Astrocyte of the spinal cord (primary cell): ENCODE measurements at places on chromosomes 5 and 9.

- no peak for DNase-seq
Measured at GRCh38 chr5:59123595-59124561, 541.0 kb downstream of the RAB3C start.

- no peak for DNase-seq
Measured at GRCh38 chr9:72247549-72247948, 98.3 kb downstream of the GDA start.

DNA sequence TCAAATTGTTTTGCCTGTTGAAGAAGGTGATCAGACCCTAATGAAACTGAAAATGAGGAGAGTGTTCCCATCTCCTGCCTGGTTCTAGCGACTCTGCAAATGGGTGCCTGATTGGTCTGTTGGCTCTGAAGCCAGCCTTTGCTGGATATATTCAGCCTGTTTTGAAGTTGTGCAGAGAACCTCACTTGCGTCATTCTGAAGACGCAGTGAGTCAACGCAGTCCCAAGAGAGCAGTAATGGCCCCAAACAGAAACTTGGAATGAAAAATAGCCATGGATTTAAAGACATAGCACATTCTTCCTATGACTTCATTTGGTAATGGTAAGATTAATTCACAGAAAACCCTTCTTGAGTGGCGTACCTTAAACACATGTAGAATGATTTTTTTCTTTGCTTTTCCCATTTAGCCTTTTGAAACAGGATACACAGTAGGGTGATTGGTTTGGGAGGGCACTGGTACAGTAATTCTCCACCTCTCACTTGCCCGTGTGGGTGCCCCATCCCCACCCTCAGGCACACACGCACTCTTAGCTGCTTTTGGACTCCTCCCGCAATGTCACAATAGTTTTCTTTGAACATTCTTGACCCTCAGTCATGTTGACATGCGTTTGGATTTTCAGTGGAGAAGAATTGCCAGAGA, 54.1 kb upstream of the ABL1 start:
- DNase-seq, result peak; percentile 96

DNA sequence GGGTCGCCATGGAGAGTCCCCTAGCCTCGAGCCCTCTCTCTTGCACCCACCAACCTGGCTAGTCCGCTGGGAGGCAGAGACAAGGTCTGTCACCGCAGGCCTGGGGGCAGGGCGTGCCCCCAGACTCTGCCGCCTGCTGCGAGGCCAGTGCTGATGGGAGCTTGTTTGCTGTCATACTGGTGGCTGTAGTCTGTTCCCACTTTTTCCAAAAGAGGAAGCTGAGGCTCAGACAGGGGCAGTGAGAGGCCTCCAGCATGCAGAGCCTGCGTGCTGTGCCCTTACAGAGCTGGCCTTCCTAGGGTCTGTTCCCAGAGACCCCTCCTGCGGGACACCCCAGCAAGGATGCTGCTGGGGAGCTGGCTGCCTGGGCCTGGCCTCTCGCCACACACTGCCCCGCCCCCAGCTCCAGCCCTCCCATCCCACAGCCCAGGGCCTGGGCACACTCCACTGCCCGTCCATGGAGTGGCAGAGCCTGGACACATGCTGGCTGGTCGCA, 21.0 kb upstream of the SUSD3 start:
- no peak for DNase-seq

GRCh38 chr9:17082343-17083064, 52.3 kb upstream of the CNTLN start:
- DNase-seq, result peak; percentile 62

- DNase-seq, result no peak
Measured at GRCh38 chr5:1139331-1140170, 27.7 kb upstream of the SLC12A7 start.

- DNase-seq, result peak; percentile 18
Measured at GRCh38 chr5:82793808-82794419, 283.3 kb downstream of the TMEM167A start.

GRCh38 chr5:44389823-44390143, 563 bp upstream of the FGF10 start:
- peak; percentile 0 for DNase-seq

- DNase-seq, result no peak
Measured at GRCh38 chr5:62100201-62100600, 205.8 kb upstream of the KIF2A start.

- DNase-seq, result no peak
Measured at GRCh38 chr5:150295741-150296486, 6.3 kb upstream of the CAMK2A start.

DNA sequence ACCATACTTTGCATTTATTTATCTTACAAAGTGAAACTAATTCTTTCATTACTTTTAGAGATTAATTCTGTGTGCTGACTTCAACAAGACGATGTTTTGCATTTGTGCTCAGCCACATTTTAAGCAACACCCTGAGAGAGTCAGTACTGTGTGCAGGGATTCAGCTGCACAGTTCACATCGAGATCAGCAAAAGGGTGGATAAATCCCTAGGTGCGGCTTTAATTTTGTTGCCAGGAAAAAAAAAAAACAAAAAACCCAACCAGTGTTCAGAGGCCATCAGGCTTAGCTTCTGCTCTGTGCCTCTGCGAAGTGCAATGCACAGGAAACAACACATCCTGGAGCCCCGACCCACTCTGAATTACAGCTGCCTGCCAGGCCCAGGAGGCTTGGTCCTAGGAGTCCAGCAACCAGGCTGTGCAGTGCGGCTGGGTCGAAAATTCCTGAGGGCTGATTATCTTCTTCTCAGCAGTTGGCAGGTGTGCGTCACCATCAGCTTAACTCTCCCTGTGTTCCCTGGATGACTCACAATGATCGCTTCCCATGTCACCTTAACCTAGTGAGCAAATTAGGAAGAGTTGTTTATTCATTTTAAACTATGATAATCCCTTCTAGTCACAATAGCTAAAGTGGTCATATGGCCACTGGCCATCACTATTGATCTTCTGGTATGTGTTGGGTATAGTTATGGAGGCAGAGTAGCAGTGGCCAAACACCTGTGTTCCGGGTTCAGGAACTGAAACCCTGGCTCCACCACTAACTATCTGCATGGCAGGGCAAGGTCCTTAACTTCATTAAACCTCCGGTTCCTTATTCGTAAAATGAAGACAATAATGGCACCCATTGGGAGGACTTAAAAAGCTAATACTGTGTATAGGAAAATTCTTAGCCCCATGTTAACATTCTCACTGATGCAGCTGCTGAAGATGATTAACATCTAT, 31.2 kb upstream of the NDUFB6 start:
- DNase-seq, result peak; percentile 53

GRCh38 chr9:76605321-76605900, 146.4 kb downstream of the GCNT1 start:
- DNase-seq, result no peak

- DNase-seq, result no peak
Measured at GRCh38 chr5:128491291-128491690, 46.8 kb downstream of the FBN2 start.

DNA sequence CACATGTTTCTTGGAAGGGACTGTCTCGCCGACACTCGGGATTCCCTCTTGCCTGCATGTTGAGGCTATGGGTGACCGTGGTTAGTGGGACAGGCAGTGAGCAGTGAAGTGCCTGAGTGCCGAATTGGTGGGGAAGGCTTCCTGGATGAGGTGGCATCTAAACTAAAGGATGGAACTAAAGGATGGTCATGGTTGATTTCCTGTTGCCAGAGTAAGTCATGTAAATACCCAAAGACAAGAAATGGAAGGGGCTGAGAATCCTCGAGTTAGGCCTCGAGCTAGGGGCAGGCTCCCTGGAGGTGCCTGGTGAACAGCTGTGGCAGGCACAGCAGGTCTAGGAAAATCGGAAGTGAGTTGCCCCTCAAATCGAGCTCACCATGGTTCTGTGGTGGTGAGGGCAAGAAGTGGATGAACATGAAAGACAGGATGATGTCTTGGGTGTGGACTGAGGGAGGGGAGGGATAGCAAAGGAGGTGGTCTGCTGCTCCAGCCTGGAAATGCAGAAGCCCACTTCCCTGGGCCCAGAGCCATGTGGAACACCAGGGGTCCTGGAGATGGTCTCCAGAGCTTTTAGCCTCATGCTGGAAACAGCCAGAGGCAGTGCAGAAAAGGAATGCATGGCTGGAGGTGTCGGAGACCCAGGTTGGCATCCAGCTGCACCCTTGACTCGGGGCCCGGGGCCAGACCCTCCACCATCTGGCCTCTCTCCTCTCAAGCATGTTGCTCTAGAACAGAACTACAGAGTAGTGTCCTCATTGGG, 12.2 kb downstream of the CD74 start:
- DNase-seq, result no peak

GRCh38 chr5:12691330-12691729, 787.1 kb upstream of the CTNND2 start:
- DNase-seq, result no peak

DNA sequence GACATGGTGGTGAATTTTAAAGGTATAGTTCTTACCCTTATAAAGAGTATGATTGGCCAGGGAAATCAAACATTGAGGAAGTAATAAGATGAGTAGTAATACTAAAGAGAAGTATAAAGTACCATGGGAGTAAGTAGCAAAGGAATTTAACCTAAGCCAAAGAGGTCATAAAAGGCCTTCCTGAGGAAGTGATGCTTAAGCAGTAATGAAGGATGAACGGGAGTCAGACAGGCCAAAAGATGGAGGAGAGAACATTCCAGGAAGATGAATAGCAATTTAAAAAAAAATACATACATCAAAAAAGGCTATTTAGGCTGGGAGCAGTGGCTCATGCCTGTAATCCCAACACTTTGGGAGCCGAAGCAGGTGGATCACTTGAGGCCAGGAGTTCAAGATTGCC, 29.0 kb downstream of the KLHL3 start:
- no peak for DNase-seq

GRCh38 chr5:6820851-6821479, 107.7 kb downstream of the TENT4A start:
- peak; percentile 6 for DNase-seq

DNA sequence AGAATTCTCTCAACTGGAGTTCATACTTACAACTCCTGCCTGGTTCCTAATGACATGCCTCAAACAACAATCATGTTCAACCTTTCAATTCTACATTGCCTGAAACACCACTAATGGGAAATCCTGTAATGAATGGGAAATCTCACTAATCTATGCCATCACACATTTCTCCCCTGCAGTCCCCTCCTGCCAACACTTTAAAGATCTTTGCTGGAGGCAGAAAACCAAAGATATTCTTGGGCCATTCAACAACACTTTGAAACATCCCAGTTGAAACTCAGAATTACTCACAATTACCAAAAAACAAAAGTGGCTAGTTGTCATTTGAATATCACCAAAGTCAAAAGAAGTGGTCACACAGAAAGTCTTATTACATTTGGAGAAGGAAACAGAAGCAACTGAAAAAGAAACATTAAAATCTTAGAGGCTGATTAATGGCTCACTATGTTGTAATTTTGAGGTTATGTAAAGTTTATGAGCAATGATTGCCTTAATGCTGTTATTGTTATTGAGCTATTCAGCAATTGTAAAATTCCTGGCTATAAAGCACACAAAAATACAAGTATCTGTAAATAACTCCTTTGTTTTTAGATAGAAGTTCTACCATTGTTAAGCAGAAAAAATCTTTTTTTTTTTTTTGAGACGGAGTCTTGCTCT, 313.4 kb upstream of the SLC30A5 start:
- DNase-seq, result no peak

- no peak for DNase-seq
Measured at GRCh38 chr5:153542536-153542935, 52.1 kb downstream of the GRIA1 start.

- DNase-seq, result no peak
Measured at GRCh38 chr9:112933696-112934095, 43.0 kb upstream of the SLC46A2 start.

GRCh38 chr9:35313916-35314315, 152.1 kb downstream of the UNC13B start:
- peak; percentile 69 for DNase-seq

DNA sequence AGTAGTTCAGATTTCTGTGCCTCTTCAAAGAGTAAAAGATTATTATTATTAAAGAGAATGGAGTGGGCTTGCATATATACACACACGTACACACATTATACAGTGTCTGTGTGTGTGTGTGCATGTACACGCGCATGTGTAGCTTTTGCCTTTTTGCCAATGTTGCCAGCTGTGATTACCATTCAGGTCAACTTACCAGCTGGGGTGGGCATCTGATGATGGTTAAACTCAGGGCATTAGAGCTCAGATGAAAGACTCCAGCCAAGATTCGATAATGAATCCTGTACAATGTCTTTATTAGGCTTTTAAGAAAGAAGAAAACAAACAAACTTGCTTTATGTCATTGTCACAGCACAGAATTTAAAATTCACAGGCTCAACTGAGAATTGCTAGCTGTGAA, 296.5 kb upstream of the DMAC1 start:
- no peak for DNase-seq

DNA sequence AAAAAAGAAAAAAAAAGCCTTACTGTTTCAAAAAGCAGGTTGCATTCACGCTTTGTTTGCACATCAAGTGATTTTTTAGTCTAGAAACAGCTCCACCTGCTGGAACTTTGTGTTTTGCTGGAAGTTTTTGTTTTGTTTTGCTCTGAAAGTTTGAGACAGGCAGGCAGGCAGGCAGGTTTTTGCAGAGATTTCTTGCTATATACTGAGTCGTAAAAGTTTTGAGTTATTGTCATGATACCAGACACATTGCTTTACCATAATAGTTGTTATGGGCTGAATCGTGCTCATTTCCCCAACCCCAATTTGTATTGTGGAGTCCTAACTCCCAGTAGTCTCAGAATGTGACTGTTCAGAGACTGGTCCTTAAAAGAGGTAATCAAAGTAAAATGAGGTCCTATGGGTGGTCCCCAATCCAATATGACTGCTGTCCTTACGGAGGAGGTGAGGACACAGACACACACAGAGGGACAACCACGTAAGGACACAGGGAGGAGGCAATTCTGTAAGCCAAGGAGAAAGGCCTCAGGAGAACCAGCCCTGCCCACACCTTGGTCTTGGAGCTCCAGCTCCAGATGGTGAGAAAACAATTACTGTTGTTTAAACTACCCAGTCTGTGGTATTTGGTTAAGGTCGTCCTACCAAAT, 20.9 kb downstream of the OR2Y1 start:
- peak; percentile 29 for DNase-seq

- peak; percentile 36 for DNase-seq
Measured at GRCh38 chr9:108184941-108185340, 670.8 kb downstream of the ACTL7B start.

DNA sequence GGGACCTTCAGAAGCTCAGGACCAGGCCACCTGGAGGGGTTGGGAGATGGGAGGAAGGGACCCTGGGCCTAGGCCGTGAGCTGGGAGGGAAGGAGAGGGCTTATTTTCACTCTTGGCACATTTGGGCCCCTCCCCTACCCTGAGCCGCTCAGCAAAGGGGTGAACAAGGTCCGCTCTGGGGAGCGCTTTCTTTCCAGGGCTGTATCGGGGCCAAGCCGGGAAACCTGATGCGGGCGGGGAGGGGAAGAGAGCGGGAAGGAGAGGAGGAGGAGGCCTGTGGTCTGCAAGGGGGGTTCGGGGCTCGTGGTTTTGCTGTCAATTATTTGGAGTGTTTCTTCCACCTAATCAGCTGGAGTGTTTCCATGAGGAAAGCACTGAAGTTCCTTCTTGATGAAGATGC, 62.7 kb upstream of the RXRA start:
- DNase-seq, result no peak

DNA sequence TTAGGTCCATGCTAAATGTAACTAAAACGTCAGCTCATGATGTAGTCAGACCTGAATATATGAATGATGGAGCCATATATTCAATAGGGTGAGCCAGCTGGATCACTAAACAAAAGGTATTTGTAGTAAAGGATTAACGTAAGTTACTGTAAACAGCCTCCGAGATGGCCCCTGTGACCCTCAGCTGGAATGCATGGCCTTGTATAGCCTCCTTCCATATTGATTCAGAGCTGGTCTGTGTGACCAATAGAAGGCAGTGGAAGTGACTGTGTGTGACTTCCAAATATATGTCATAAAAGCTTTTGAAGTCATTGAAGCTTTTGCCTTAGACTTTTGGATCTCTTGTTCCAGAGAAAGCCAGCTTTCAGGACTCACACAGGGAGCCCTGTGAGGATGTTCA, 154.4 kb upstream of the CHD1 start:
- DNase-seq, result no peak
